ENCODE measurements at places on chromosomes 5 and 9. TPM values are rescaled to one million over a fixed set of nuclear protein-coding genes. Genes with fewer than 3 reads are reported as not detected.

- peak; percentile 42 for DNase-seq
Observed at GRCh38 chr5:149489605-149490037, 61.6 kb downstream of the CSNK1A1 start.

GRCh38 chr9:134519375-134520070 lies 122.1 kb upstream of the COL5A1 start:
- no peak for DNase-seq

MARCOL gene
- polyA plus RNA-seq, result not detected

- no peak for DNase-seq
Observed at GRCh38 chr9:131019388-131020239, 10.6 kb downstream of the LAMC3 start.

- no peak for DNase-seq
Observed at GRCh38 chr9:77595426-77596095, 52.6 kb downstream of the GNA14 start.

- no peak for DNase-seq
Observed at GRCh38 chr9:131203431-131204218, 72.7 kb downstream of the FAM78A start.

DNA sequence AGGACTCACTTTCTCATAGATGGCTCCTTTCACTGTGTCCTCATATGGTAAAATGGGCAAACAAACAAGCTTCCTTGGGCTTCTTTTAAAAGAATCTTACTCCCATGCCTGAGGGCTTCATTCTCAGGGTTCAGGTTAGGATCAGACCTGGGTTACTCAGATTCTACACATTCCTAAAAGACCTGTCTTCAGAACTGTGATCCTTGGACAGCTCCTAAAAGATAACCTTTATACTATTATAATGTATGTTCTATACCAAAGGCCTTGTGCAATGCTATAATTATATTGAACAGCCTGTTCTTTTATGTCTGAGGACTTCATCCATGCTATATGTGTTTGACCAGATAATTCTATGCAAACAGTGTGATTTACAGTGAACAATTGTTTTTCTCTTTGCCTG lies 264.4 kb upstream of the CDH10 start:
- no peak for DNase-seq

DNA sequence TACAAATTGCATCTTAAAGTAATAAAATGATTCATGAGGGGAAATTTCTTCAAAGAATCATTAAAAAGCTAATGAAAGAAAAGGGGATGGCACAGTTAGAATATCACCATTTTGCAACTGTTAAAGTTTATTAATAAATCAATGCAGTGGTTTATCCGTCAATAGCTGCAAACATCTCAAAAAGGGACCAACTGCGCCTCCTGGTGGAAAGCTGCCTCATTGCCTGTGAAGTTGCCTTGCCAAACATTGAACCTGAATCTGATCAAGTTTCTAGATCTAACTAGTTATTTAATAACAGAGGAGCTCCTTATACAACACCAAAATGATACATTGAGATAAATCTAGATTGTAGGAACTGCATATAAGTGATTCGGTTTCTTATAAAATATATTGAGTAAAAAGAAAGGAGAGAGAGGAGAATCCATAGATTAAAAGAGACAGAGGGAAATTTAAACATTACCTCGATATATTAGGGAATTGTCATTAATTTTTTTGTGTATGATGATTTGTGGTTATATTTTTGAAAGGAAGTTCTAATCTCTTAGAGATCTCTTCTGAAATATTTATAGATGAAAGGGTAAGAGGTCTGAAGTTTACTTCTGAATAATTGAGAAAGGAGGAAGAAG lies 6.9 kb upstream of the NDUFB6 start:
- DNase-seq, result peak; percentile 23

- no peak for DNase-seq
Observed at GRCh38 chr5:178989311-178989710, 5.8 kb downstream of the GRM6 start.

DNA sequence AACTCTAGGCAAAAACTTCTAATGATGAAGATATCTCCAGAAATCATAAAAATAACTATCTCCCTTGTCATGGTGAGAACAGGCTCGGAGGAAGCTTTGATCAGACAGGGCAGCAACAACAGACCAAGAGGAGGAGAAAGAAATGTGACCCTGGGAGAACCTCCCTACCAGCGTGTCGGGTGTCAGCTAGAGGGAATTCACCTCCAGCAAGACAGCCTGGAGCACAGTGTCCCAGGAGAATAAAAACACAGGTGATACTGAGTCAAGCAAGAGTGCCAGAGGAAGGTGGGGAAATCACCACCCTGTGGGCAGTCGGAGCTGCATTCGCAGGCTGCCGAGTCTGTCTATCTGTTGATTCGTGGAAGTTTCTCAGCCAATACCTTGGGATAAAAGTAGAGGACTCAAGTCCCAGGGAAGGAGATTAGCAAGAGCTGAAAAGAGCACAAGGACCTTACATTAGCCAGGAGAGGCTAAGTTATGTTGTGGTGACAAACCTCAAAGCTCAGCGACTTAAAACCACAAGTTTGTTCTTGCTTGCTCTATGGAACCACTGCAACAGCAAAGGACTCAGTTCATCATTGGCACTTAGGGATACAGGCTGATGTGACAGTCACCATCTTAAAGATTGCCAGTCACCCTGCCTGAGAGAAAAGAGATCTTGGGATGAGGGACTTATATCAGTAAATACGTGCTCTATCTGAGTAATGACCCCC lies 598.3 kb downstream of the CCDC171 start:
- no peak for DNase-seq

DNA sequence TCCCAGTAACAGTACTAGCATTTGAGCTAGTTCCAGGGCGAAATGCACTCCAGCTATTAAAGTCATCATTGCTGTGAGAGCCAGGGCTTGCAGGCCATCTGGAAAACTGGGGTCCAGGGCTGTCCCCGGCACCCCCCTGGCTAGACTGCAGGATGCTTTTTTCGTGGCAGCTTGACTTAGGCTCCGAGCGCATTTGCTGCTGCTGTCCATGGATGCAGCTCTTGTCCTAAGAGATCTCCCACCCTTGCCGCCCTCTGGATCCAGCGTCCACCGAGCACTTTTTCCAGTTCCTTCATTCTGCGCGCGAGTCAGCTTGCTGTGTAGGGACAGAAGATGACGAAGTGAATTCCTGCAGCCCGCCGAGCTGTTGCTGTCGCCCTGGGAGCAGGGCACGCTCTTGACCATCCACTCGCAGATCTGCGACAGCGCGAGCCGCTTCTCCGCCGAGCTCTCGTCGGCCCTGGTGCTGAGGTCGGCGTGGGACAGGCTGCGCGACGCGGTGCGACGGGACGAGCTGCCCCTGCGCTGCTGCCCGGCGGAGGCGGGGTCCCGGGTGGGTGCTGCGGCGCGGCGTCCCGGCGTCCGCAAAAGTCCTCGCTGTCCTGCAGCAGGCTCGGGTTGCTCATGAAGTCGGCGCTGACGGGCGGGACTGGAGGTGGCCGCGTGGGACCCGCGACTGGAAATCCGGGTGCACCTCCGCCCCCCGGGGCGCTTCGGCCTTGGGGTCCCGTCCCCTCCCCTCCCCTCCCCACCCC lies 30.7 kb downstream of the OR2V1 start:
- DNase-seq, result no peak

GRCh38 chr5:15819617-15820016 lies 319.6 kb downstream of the FBXL7 start:
- no peak for DNase-seq

DNA sequence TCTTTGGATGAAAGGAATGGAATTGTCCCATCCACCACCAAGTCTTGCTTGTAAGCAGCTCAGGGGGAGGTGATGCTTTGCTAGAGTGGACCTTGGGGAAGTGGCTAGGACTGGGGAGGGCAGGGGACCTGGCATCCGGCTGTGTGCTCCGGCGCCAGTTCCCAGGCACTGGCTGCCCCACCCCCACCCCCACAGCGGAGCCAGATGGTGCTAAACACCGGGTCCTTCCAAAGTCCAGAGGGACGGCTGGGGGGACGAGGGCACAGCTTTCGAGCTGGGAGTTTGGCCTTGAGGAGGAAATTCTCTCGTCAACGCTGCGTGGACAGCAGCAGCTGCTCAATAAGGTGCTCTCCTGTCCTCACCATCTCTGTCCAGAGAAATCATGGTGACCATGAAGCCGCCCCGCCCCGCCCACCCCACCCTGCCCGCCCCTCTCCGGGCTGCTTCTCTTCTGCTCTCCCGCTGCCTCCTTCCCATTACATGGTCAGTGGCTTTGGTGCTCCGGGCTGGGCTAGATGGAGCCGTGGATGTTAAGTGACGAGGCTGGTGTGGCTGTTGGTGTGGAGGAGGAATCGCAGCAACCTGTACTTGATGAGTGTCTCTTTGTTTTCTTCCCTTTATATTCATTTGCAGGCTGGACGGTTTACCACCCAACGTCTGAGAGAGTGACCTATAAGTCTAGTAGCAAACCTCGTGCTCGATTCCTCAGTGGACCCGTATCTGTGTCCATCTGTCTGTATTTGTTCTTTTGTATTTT lies 115.7 kb downstream of the WNK2 start:
- peak; percentile 74 for DNase-seq

GRCh38 chr5:160083501-160083900 lies 35.7 kb downstream of the PWWP2A start:
- DNase-seq, result no peak

DNA sequence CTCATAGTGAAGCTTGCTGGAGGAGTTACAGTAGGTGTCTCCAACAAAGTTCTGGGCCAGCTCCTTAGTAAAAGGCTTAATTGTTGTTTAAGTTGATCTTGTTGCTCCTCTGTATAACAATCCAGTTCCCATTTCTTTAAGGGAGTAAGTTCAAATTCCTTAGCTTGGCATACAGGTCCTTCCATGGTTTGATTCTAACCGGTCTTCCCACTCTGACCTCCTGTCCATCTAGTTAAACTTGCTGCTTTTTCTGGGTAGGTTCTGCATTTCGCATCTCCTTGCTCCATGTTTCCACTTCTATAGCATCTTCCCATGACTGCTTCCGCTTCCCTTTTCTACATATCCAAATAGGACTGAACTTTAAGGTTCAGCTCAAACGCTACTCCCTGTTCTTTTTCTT lies 95.5 kb downstream of the ARHGAP26 start:
- no peak for DNase-seq

- no peak for DNase-seq
Observed at GRCh38 chr5:132850066-132850465, 16.2 kb downstream of the GDF9 start.

DND1 gene
- polyA plus RNA-seq, result 0.22 TPM

- no peak for DNase-seq
Observed at GRCh38 chr9:78406146-78406545, 109.2 kb downstream of the PSAT1 start.

DNA sequence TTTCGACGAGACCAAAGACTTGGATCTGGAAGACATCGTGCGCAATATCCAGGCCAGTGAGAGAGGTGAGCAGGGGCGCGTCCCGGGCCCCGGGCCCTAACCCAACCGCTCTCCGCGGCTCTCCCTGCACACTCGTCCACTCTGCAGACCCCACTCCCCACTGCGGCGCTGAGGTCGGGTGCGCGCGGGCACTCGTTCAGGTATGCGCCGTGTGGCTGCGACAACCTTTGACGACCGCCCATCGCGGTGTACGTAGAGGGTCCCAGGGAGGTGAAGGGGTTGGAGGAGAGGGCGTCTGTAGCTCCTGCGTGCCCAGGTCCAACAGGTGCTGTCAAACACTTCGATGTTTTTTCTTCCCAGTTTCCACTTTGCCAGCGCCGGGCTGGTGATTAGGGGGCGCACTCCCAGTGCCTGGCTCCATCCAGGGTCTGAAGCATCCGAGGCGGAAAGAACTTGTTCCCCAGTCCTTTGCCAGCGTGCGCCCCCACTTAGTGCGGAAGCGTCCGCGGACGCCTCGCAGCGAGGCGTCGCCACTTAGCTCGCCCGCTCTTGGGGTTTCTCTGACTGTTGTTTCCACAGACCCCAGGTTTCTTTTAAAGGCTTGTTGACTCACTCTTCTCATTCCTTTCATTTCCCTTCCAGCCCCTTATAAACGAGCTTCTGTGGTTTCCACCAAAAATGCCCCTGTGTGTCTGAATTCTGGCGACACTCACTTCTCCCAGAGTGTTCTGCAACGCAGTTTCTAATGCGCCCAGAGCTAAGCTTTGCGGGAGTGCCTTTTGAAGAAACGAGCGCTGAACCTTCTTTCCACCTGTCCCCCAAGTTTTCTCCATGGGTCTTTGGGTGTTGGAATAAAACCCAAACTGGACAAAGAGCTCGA lies 1.6 kb downstream of the NPR3 start:
- DNase-seq, result no peak

SH3TC2 gene
- 0.72 TPM for polyA plus RNA-seq

DNA sequence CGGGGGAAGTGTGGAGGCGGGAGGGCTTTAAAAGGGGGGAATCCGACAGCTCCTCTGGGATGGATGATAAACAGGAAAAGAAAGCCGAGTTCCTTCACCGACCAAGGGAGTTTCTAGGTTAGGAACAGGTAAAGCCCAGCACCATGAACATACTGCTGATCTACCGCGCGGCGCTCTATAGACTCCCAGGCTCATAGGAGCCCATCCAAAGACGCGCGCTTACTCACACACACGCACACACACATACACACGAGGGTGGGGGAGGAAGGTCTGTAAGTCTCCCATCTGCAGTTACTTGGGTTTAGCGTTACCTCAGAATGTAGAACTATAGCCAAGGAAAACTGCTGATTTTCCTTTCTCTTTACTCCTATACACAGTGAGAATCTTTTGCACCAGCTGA lies 2.6 kb upstream of the GABRB2 start:
- peak; percentile 50 for DNase-seq

- DNase-seq, result no peak
Observed at GRCh38 chr9:128428644-128429512, 8.2 kb downstream of the CERCAM start.

DNA sequence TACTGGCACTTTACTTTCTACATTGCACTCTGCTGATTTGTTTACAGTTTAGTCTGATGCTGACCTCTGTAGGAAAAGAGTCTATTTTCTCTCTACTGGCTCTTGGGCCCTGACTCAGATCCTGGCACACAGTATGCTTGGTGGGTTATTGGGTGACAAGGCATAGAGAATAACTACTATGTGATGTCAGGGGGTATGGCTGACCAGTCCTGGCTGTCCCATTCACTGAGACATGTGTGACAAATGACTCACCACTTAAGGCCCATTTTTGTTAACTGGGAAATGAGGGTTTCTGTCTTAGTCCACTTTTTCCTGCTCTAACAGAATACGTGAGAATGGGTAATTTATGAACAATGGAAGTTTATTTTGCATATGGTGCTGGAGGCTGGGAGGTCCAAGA lies 66.4 kb downstream of the DAPK1 start:
- no peak for DNase-seq

PROB1 gene
- polyA plus RNA-seq, result 2.1 TPM
